Activated CD8-positive, alpha-beta memory T cell treated with anti-CD3 and anti-CD28 coated beads, Interleukin-2, amount 50 U/mL, for 4 hours (primary cell): ENCODE measurements at places on chromosomes 2 and 18.

DNA sequence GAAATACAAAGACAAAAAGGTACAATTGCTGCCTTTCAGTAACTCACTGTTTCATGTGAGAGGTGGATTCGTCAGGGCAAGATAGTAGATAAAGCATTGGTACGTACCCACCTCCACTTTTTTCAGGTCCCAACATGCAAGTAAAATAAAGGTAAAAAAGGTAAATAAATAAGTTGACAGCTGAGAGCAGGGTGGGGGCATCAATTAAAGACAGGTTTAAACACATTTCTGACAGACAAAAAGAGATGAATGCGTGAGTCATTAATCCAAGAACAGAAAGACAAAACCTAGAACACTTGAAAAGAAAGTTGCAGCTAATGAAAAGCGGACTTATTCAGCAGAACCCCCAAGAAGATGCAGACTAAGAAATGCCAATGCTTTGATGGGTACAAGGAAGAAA is 979.6 kb upstream of the CDH2 start:
- DNase-seq, result no peak

- DNase-seq, result no peak
Measured at GRCh38 chr2:24521162-24521857, 30.3 kb downstream of the NCOA1 start.

DNA sequence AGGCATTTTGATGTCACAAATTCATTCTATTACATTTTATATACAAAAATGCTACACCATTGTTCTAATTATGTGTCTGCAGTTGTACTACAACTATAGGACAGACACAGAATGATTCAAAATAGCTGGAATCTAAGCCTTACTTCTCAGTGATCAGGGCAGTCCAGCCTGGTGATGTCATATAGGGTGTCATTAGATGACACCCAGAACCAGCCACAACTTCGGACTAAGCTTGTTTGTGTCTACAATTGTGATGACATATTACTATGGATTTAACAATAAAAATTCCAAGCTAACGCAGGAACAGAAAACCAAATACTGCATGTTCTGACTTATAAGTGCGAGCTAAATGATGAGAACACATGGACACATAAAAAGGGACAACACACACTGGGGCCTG is 31.0 kb downstream of the M1AP start:
- no peak for DNase-seq

DNA sequence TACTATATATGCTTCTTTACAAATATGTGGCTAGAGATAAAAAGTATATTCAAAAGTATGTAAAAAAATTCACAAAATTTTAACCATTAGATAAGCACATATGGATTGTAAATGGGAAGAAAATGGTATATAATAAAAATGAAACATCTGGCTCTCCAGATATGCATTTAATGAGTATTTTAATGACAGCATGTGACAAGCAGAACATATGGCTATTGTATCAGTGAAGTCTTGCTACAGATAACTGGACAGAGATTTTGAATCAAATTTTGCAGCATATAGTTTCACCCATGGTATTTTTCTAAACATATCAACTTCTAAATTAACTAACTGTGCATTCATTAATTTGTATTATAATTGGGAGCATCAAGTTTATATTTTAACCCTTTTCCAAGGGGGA is 5.0 kb upstream of the ABCA12 start:
- no peak for DNase-seq

- no peak for DNase-seq
Measured at GRCh38 chr2:71951718-71952404, 195.8 kb downstream of the CYP26B1 start.

- DNase-seq, result no peak
Measured at GRCh38 chr18:21914739-21915319, 174.2 kb downstream of the MIB1 start.

- DNase-seq, result no peak
Measured at GRCh38 chr2:9573013-9573720, 17.5 kb upstream of the ADAM17 start.

DNA sequence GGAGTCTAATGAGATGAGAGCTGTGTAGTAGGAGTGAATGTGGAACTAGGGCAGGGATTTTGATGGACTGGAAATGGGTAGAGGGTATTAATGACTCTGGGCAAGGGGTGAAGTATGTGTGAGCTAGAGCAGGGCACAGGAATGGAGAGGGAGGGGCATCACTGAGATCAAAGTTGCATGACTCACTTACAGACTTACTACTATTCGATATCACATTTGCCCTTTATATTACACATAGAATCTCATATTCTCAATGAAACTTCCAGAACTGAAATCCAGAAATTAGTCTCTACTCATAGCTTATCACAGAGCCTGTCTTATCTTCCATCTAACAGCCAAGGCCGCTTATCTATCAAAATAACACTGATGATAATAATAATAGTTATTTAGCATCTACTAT is 20.0 kb upstream of the ITGB6 start:
- no peak for DNase-seq

GRCh38 chr18:9671214-9671613 is 36.9 kb upstream of the RAB31 start:
- DNase-seq, result no peak

- DNase-seq, result no peak
Measured at GRCh38 chr18:80143881-80144280, 34.8 kb downstream of the ADNP2 start.

- no peak for DNase-seq
Measured at GRCh38 chr2:796141-796985, 119.2 kb upstream of the TMEM18 start.

DNA sequence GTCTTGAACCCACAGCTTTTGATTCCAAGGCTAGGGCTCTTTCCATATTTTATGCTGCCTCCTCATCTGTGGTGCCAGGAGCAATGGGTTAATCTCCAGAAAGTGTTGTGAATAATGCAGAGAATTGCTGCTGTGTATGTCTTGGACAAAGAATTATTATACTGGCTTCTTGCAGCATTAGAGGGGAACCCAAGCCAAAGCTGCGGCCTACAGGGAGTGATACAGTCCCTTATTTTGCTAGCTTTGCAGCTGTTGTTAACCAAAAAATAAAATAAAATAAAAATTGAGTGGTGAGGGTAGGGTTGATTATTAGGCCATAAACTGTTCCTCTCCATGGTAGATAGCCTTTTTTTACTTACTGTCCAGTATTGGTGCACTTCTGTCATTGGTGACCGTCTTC is 16.7 kb downstream of the WIPF1 start:
- DNase-seq, result no peak

GRCh38 chr18:46310258-46310657 is 206.1 kb downstream of the HAUS1 start:
- DNase-seq, result no peak

DNA sequence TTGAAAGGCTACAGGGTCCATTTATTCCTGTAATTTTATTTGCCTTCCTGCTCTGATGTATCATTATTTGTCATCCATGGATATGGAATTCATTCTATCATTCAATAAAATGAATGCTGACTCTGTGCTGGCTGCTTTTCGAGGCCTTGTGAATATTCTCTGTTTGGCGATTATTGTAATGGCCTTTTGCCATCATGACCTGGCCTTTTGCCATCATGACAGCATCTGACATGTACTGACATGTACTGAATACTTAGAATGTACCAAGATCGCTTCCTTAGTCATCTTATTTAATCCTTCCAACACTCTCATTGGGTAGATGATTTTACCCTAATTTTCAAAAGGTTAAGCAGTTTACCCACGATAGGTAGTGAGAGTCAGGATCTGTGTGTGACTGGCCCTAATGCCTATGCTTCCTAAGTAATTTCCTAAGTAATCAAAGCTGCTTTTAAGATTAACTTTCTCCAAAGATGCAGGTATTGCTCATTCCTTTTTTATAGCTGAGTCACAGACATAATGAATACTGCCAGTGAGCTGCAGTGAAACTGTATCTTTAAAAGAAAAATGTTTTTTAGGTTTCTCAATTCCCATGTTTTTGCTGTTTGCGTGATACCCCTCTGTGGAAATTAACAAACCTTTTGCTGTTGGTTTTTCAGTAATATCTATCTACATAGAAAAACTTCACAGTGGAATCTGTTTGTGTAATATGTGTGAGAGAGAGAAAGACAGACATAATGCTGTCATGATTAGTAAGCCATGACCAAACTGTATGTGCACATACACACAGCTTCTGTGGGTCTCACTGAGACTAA is 127.8 kb downstream of the CERS6 start:
- DNase-seq, result no peak

GRCh38 chr2:230589497-230590015 is 123.1 kb upstream of the CAB39 start:
- no peak for DNase-seq

- no peak for DNase-seq
Measured at GRCh38 chr2:193894081-193894480, 1699.3 kb upstream of the TMEFF2 start.

DNA sequence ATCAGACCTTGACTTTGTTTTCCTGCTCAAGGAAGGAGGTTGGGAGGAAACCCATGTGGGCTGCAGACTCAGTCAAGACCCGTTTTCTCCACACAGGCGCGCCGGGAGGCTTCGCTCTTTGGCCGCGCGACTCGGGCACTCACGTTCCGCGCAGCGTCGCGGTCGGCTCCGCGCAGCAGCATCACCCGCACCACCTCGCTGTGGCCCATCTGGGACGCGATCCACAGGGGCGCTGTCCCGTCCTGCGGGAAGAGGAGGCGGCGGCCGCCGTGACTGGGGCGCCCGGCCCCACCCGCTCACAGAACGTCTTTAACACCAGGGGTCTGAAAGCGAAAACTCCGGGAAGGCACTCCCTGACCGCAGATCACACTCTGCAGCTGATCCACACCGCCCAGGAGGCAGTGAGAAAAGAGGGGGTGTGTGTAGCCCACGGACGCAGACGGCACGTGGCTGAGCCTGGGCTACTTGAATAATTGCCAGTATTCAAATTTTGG is 33.1 kb upstream of the NPC1 start:
- no peak for DNase-seq

DNA sequence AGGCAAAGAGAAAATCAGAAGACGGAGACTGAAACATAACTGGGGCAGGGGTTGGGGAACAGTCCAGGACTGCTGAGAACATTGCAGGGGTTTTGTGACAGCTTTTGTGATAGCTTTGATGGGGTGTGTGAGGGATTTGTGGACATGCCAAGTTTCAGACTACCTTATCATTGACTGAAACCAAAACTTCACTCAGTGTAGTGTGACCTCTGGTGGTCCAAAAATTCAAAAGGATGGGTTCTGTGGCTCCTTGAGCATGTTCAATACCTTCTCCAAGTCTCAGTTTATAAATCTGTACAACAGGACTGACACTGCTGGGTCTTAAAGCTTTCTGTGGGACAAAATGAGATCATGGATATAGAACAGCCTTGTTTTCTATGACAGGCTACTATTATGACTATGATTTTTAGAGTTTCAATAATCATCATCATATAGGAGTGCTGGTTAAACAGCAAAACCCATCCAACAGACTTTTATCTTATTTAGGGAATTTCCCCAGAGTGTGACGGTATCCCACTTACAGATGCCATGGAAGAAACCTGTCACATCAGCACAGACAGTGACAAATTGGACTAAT is 259.2 kb upstream of the SLC14A2 start:
- no peak for DNase-seq

DNA sequence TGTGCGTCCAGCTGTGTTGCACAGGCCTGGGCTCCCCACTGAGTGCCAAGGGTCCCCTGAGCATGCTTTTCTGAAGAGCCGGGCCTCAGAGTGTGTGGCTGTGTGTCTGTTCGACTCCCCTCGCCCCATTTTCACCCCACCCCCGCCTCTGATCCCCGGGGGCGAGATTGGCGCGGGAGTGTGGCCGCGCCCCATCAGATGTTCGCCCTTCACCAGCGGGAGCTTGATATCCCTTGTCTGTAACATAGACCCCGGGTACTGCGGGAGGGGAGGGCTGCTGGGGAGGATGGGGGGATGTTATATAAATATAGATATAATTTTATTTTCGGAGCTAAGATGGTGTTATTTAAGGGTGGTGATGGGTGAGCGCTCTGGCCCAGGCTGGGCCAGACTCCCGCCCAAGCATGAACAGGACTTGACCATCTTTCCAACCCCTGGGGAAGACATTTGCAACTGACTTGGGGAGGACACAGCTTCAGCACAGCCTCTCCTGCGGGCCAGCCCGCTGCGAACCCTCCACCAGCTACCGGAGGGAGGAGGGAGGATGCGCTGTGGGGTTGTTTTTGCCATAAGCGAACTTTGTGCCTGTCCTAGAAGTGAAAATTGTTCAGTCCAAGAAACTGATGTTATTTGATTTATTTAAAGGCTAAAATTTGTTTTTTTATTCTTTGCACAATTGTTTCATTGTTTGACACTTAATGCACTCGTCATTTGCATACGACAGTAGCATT is 1.5 kb downstream of the RHOB start:
- DNase-seq, result no peak

DNA sequence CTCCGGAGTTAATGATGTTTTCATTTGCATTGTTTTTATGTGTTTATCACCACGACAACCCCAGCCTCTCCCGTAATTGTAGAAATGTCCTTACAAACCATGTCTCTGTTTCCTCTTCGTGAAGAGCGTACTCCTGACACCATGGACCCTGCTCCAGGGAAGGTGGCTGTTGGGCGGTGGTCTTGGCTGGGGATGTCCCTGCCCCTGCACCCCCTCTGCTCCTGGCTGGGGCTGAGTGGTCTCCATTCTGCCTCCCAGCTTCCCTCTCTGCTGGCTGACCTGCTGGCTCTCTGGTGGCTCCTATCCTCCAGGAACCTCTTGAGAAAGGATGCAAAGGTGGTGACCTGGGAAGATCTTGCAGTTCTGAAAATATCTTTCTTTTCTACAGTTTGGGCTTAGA is 81.1 kb downstream of the ASB1 start:
- no peak for DNase-seq

GRCh38 chr2:141848191-141848590 is 282.6 kb downstream of the LRP1B start:
- no peak for DNase-seq

GRCh38 chr18:55982992-55983391 is 395.0 kb upstream of the TCF4 start:
- DNase-seq, result no peak

DNA sequence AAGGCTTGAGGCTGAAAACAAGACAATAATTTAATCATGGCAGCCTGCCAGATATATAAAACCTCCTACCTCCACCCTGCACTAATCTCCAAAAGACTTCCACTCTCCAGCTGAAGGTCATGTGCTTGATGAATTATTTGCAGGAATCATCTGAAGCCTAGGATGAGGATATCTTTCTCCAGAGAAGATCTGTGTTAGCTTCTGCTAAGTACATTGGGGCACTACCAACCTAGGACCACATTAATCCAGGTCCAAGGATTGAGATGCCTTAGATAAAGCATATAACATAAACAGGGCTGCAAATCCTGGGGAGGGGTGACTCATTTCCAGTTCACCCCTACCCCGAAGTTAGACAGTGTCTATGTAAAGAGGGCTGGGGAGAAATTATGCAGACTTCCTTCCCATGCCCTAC is 80.5 kb upstream of the FRZB start:
- DNase-seq, result no peak
